ENCODE measurements at places on chromosomes 7 and 10.

GRCh38 chr7:7736671-7737070, 18.3 kb upstream of the RPA3 start:
- no peak for DNase-seq

GRCh38 chr7:2893411-2893861, 49.3 kb upstream of the GNA12 start:
- no peak for DNase-seq

GRCh38 chr10:8628351-8628750, 573.9 kb downstream of the GATA3 start:
- DNase-seq, result no peak

DNA sequence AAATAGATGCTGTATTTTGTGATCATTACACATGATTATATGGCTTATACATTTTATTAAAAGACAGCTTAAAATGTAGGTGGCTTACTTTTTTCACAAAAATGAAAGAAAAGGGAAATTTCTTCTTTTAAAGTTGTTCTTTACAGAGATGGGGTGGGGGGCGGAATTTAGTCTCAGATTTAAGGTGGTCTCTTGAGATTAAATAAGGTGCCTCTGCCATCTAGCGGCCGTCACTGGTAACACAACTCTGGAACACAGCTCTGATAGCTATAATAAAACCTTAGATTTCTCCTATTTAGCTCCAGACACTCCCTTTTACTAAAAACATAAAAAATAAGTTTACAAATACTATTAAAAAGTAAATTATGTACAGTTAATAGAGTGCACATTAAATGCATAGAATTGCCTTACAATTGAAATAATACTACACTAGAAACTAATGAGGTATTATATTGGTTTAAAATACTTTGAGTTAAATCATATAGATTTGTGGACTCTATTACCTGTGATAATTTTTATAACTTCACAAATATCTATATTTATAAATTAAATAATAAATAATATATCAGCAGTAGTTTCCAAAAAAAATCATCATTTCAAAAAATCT, 210.9 kb downstream of the DGKB start:
- DNase-seq, result no peak

- DNase-seq, result no peak
Measured at GRCh38 chr10:50876429-50876828, 9.0 kb downstream of the A1CF start.

DNA sequence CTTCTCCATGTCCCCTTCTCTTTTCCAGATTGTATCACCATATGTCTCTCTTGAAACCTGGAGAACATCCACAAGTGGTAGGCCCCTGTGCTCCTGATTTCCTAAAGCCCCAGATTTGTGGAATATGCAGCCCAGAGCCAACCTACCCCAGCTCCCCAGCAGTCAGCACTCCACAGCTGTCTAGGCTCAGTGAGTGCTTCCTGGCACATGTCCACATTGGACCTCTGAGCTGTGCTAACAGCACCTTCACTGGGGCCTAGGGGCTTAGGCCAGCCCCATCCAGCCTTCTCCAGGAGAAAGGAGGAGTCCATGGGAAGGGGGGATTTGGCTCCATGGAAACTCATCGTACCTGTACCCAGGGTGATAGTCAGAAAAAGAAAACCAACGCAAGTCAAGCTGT, 192.7 kb downstream of the FGFR2 start:
- DNase-seq, result no peak

- no peak for DNase-seq
Measured at GRCh38 chr10:28403090-28403489, 100.2 kb upstream of the MPP7 start.

DNA sequence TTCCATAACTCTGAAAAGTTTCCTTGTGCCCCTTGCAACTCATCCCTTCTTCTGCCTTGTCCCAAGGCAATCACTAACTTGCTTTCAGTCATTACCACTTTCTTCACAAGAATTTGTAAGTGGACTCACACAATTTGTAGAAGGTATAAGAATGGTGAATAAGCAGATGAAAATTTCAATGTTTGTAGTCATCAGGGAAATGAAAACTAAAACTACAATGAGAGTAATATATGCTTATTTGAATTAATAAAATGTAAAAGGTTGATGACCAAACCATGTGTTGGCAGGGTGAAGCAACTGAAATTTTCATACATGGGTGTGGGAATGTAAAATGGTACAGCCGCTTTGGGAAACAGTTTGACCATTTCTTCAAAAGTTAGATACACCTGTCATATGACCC, 79.7 kb downstream of the GNAT3 start:
- DNase-seq, result no peak

DNA sequence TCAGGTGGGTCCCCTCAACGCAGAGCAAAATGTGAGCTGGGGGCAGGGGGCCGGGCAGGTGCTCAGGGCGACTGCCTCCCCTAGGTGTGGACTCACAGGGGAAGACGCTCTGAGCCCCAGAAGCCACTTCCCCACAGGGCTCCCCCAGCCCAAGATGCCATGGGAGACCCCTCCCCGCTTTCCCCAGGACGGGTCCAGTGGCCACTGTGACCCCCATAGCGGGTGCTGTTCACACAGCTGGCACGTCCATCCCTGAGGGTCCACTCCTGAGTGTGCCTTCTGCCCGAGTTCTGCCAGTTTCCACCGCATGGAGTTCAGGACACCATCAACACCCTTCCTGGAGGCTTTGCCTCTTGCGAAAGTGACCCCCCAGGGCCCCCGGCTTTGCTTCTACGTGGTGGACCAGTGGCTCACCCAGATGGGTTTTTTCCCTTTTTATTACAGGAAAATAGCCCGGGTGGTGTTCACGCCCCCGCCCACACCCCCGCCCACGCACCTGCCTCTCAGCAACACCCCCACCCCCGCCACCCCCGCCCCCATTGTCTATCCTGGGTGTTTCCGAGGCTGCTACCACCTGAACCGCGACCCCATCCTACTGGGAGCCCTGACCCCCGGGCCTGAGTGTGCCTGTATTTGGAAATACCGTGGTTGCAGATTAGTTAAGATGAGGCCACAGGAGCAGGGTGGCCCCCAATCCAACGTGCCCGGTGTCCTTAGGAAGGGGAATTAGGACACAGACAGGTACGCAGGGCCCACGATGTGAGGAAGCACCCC, 32.0 kb downstream of the ADAP1 start:
- DNase-seq, result peak; percentile 56

DNA sequence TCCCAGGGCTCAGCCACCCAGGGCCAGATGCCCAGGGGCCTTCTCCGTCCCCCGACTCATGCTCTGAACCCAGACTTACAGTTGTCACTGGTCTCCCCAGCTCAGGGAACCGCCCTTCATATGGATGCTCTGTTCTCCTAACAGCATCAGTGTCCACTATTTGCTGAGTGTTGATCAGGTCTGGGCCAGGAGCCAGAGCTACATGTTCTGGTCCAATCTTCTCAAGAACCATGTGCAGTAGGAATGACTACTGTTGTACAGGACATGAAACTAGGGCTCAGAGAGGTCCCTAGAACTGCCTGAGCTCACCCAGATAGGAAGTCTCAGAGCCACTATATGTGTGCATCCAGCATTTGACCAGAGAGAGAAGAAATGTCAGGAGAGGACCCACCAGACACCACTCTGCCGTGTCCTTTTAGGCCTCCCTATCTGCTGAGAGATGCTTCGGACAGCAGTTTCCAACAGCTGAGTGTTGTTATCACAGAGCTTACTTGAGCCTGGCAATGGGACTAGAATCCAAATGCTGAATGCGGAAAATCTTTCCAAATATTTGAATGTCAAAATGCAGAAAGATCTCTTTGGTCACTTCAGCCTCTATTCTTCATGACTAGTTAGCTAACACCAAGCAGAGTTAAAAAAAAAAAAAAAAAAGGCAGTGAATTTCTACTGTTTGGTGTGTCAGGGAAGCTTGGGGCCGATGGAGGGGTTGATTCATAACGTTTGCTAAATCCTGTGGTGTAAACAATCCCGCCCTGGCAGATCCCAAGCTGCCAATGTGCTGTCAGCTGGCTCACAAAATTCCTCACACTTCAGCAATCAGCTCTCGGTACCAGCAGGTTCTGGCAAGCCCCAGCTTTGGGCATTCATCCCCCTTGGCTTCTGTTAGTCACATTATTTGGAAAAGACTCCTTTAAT, 246.1 kb downstream of the TNS3 start:
- peak; percentile 80 for DNase-seq

- no peak for DNase-seq
Measured at GRCh38 chr7:66283003-66283920, 78.1 kb downstream of the TPST1 start.

DNA sequence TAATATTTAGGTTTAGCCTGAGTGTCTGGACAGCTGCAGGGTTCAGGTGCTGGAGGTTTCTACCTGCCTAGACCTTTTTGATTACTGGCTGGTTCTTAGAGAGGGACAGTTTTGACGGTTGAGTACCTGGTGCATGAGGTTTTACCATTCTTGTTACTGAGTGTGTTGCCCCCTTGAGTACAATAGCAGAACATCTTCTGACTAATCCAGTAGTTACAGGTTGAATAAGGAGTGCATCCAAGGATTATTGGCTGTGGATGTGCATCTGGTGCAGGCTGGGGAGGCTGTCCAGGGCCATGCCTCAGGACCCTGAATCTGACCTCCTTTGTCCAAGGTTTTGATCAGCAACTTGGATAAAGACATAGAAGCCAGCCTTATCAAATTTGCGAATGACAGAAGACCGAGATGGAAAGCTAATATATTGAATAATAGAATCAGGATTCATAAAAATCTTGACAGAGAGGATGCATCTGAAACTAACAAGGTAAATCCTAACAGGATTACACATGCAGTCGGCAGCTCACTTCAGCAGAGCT, 23.1 kb downstream of the PLPP4 start:
- DNase-seq, result no peak

DNA sequence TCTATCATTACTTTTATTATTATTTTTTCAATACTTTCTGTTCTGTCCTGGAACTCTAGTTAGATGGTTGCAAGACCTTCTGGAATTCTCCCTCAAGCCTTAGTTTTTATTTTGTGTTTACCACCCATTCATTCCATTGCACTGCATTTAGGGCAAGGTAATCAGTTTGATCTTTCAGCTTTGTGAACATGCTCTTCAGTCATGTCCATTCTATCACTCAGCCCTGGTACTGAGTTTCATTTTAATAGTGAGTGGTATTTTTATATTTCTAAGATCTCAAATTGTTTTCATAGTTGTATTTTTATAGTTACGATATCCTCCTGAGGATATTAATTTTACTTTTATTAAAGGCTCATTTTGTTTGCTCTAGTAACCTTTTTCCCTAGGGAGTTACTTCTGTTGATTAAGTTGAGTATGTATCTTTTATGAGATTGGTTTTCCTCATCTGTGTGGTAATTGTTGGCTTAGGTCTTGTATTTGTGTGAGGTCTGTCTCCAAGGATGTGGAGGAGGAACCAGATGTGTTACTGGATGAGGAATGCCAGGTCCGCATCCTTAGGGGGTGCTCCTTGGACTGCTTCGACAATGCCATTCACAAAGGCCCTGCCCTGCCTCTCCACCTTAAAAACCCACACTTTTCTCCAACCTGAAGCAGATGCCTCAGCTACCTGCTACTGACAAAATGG, 46.7 kb upstream of the RAB18 start:
- no peak for DNase-seq

- no peak for DNase-seq
Measured at GRCh38 chr10:79283616-79284015, 63.7 kb upstream of the PPIF start.

GRCh38 chr10:100962351-100963080, 6.8 kb upstream of the SEMA4G start:
- no peak for DNase-seq

DNA sequence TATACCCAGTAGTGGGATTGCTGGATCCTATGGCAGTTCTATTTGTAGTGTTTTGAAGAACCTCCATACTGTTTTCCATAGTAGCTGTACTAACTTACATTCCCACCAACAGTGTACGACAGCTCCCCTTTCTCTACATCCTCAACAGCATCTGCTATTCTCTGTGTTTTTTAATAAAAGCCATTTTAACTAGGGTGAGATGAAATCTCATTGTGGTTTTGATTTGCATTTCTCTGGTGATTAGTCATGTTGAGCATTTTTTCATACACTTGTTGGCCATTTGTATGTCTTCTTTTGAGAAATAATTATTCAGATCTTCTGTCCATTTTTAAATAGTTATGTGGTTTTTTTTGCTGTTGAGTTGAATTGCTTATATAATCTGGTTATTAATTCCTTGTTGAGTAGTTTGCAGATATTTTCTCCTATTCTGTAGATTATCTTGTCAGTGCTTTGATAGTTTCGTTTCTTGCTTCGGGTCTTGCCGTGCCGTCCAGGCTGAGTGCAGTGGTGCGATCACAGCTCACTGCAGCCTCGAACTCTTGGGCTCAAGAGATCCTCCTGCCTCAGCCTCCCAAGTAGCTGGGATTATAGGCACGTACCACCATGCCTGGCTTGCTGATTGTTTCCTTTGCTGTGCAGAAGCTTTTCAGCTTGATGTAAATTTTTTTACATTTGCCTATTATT, 12.0 kb downstream of the MTG1 start:
- DNase-seq, result no peak

- DNase-seq, result no peak
Measured at GRCh38 chr10:49761201-49761788, 828 bp downstream of the OGDHL start.

- DNase-seq, result no peak
Measured at GRCh38 chr7:156993925-156994235, 16.6 kb downstream of the MNX1 start.

DNA sequence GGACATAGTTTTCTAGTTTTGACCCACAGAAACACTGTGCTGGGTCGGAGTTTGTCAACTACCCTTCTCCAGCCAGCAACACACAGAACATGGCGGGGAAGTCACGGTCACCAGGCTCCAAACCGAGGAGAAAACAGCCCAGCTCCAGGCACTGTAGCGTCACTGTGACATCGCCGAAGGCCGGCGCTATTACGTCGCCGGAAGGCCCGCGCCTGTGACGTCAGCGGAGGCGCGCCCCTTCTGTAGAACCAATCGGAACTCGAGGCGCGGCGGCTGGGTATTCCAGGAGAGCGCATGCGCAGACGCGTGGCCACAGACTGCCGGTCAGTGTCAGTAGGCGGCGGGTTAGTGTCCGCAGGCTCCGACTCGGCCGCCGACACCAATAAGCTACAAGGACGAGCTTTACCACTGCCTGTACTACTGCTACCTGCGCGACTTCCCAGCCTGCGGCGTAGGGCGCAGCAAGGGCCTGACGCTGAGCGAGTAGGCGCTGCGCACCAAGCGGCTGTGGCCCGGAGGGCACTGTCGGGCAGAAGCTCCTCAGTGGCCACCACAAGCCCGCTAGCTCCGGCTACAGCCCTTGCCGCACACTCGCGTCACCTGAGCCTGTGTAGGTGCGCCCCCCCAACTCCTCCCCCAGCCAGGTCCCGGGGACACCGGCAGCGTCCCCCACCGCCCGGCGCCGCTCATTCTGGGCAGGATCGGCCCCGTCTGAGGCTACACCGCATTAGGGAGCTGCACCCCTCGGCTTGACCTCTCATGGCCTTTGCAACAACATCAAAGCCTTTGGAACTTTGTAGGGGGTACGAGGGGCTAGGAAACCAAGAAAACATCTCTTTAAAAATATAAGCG, 35.1 kb upstream of the SRRM3 start:
- peak; percentile 97 for DNase-seq
